ENCODE measurements at places on chromosomes 3 and 15.

- no peak for DNase-seq
These were observed 108.6 kb downstream of the AKAP13 start for GRCh38 chr15:85488997-85489396.

- no peak for DNase-seq
These were observed 726.5 kb upstream of the NECTIN3 start for GRCh38 chr3:110344897-110345767.

- no peak for DNase-seq
These were observed 156.8 kb upstream of the ICE2 start for GRCh38 chr15:60635507-60636352.

GRCh38 chr15:71424765-71425164, 309.5 kb downstream of the THSD4 start:
- DNase-seq, result no peak

DNA sequence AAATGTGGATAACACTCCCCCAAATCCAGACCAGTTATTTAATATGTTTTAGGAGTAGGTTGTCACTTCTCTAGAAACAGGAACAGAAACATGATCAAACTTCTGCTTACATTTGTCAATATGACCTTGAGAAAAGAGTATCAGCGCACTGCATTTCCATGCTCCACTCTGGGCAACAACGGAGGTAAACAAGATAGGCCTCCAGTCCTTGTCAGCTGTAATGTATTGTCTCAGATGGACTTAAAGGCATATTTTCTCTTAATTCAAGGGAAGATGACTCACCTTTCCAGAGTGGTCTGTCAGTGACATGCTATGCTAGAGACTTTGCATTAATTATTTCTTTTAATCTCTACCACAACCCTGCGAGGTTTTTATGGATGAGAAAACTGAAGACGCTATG, 51.6 kb upstream of the TCF12 start:
- DNase-seq, result no peak

Data from mesendoderm (in vitro differentiated cells).